NB4 (cell line): ENCODE measurements at places on chromosomes 16 and 17.
A peak's percentile ranks its signal among the peaks of the same experiment; 100 is the strongest.

DNA sequence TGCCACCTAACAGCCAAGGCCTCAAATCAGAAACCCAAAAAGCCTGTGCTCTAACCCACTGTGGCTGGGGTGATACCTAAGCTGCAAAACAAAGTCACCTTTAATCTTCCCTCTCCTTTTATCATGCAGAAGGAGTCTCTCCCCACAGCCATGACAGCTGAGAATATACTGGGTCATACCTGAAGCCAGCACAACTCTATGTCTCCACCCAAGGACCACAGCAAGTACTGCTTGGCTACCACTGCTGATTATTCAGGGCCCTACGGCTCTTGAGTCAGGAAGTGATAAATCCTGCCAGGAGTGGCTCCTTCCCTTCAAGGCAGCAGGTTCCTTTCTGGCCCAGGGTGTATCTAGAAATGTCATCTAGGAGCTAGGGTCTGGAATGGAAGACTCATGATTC, 151.5 kb upstream of the TOM1L1 start:
- DNase-seq, result peak; percentile 11

GRCh38 chr16:48052731-48053417, 102.9 kb downstream of the ABCC12 start:
- DNase-seq, result no peak

- no peak for DNase-seq
These were observed 7.1 kb downstream of the UBE2O start for GRCh38 chr17:76445697-76446448.

DNA sequence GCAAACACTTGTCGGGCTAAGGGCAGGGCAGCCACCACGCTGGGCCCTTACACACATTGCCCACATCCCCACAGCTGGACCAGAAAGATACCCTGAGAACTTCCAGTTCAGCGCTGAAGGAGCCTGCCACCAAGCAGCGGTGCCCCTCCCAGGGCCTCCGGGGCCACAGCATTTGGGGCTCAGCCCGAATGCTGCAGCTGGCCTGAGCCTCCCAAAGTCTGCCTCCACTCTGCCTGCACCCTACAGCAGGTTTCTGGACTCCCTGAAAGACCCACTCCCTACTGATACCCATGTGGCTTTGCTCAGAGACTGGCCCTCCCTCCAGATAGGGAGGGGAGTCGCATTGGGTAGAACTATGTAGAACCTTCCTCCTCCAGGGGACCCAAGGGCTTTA, 1.5 kb downstream of the MCRIP1 start:
- no peak for DNase-seq

DNA sequence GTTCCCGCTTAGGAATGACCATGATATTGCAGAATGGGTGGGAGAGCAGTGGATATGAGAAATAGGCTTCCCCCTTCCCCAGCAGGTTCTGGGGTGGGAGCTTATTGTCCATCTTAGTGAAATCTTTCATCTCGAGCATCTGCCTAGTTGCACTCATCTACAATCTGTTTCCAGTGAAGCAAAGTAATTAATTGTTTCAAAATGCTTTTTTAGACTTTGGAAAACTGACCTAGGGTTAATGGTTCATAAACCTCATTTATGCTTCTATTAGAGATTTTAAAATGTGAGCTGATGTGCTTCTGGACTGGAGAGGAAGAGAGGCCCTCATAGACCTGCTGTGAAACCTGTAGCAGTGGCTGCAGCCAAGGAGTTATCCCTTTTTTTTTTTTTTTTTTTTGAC, 247.7 kb upstream of the XYLT1 start:
- no peak for DNase-seq

GRCh38 chr17:539066-539465, 175.6 kb downstream of the VPS53 start:
- no peak for DNase-seq

GRCh38 chr16:75244225-75244809, 7.1 kb downstream of the BCAR1 start:
- DNase-seq, result peak; percentile 76

GRCh38 chr17:28521311-28522085, 15.3 kb downstream of the FOXN1 start:
- no peak for DNase-seq

GRCh38 chr16:77596261-77596660, 126.1 kb upstream of the NUDT7 start:
- no peak for DNase-seq

GRCh38 chr16:75292691-75293090, 41.3 kb upstream of the BCAR1 start:
- no peak for DNase-seq

- DNase-seq, result no peak
These were observed 32.7 kb downstream of the ITGB3 start for GRCh38 chr17:47286198-47286914.

GRCh38 chr17:13024016-13024415, 6.2 kb upstream of the ELAC2 start:
- no peak for DNase-seq

- DNase-seq, result peak; percentile 68
These were observed 516 bp downstream of the SLC16A6 start for GRCh38 chr17:68290268-68290954.

- no peak for DNase-seq
These were observed at the start of gene GNG13 for GRCh38 chr16:799948-800833. Gene GNG13, minus strand, starts transcription at chr16:800734. Its CDS starts 1,657 bp downstream, at chr16:799077.

- no peak for DNase-seq
These were observed 69.9 kb upstream of the HSBP1 start for GRCh38 chr16:83737729-83738354.

DNA sequence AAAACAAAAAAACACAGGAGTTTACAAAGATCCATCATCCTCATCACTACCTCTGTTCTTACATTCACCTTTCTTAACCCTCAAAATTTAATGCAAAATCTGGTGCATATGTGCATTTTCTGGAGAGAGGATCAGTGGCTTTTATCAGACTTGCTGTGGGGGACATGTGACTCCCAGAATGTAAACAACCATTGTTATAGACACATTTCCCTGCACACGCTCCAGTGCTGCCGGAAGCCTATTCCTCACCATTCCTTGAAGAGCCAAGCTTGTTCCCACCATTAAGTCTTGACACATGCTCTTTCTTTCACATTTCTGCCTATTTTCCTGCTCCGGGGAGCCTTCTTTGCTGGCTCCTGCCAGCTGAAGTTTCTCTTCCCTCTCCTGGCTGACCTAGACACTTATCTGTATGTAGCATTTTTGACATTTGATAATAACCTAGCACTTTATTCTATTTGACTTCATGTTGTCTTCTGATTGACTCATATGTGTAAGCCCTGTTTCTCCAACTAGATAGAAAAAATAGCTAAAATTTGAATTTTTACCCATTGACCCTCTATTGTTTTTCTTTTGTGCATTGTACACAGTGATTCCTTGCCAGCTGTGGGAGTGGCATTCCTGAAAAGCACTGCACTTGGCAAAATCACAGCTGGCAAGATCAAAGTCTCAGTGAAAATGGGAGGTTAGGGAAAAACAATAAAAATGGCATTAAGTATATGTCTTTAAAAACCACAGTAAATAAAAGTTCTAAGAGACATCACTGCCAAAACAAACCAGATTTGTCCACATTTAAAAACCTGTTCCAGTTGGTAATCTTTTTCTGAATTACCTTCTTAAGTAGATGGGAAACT, 76.8 kb upstream of the CIBAR2 start:
- no peak for DNase-seq

DNA sequence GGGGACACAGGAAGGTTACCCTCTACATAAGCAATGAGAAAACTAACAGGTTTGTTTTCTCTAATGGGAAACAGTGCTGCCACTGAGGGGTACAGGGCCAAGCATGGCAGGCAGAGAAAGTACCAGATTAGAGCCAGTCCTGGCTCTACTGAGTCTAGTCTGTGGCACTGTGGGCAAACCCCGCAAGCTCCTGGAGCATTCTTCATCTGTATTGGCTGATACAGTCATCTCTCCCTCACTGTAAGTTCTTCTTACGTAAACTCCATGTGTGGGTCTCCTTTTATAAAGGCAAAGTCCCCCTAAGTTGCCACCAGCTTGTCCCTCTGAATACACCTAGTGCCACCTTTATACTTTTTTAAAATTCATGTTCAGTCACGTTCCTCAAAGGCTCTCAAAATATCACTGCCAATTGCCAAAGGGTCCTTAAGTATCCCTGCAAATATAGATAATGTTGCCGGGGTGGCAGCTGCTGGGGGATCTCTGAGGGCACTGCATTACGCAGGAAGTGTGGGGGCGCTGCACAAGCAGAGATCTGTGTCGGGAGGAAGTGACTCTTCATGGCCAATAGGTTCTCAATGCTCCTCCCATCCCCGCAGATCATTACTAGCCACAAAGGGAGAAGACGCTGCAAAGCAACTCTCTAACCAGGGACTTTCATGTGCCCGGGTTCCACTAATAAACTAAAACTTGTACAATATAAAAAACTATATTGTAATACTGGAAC, 18.8 kb downstream of the XPO6 start:
- peak; percentile 72 for DNase-seq

DNA sequence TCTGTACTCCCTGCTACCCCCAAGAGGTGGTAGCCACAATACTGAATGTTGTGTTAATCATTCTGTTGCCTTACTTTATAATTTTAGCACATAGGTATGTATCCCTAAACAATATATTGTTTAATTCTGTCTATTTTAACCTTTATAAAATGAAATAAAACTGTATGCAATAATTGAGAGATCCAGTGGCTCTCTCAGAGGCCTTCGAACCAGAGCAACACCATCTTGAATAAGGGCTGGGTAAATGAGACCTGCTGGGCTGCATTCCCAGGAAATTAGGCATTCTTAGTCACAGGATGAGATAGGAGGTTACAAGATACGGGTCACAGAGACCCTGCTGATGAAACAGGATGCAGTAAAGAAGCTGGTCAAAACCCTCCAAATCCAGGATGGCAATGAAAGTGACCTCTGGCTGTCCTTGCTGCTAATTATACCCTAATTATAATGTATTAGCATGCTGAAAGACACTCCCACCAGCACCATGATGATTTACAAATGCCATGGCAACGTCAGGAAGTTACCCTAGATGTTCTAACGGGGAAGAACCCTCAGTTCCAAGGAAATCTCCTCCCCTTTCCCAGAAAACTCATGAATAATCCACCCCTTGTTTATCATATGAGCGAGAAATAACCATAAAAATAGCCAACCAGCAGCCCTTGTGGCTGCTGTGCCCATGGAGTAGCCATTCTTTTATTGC, 2.0 kb upstream of the CANT1 start:
- DNase-seq, result no peak

DNA sequence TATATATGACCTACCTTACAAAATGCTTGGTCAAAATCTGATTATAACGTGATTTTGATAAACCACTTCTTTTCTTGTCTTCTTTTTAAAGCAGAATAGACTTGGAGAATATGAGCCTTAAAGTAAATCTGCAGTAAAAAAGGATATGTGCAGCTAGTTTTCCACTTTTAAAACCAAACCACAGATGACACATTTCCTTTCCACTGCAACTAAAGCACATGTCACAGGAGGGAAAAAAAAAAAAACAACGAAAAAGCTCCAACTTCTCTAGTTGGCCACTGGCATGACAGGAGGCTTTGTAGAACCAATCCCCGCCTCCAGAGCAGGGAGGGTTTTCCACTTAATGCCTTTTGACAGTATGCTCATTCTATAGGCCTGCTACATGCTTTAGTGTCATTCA, at the start of gene EVI2A:
EVI2A (minus strand) TSS at position 142 of the 400 bp plus-strand sequence. CDS start 2,609 bp downstream, outside the sequence.
- peak; percentile 95 for DNase-seq

- no peak for DNase-seq
These were observed 1.9 kb downstream of the PMP22 start for GRCh38 chr17:15263206-15263579.

DNA sequence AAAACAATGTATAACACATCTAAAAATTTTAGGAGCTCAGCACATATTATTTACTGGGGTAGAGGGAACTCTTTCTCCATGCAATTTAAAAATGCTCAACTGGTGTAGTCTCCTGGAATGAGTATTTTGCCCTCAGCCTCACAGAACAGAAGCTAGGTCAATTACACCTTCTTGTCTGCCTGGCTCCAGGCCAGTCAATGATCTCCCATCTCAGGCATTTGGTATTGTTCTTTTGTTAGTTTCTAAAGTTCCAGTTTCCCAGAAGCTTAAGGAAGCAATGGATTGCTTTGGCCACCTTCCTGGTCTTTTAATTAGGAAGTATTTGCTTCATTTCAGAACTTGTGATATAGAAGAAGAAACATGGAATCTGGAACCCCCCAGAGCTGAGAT, 360.3 kb upstream of the ASIC2 start:
- no peak for DNase-seq

- peak; percentile 32 for DNase-seq
These were observed 20.2 kb upstream of the GSE1 start for GRCh38 chr16:85592700-85593493.

DNA sequence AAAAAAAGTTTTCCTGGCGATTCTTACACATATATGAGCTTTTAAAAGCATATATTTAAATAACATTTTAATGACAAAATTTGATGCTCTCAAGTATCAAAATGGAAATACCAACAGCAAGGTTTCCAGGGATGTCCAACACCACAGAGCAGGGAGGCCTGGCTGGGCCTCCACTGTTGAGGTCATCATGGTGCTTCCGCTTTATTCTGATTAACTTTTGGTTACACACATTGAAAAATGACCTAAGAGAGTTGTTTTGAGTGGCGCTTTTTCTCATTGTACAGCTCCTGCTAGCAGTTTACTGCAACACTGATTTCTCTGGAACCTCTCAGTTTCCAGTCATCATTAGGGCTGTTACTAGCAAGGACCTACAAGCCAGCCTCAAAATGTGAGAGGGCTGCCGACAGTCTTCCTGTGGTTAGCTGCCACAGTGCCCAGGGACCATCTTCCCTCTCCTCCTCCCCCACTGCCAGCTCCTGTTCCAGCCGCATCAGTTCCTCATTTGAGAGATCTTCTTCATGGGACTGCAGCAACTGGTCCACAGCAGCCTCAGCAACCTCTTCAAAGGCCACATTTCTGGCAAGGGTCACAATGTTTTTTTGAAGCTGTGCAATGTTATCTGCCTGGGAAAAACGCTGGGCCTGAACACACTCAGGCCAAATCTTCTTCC, 21.3 kb downstream of the DEF8 start:
- DNase-seq, result peak; percentile 98

GRCh38 chr16:189604-190186, 9.4 kb downstream of the HBQ1 start:
- DNase-seq, result no peak

DNA sequence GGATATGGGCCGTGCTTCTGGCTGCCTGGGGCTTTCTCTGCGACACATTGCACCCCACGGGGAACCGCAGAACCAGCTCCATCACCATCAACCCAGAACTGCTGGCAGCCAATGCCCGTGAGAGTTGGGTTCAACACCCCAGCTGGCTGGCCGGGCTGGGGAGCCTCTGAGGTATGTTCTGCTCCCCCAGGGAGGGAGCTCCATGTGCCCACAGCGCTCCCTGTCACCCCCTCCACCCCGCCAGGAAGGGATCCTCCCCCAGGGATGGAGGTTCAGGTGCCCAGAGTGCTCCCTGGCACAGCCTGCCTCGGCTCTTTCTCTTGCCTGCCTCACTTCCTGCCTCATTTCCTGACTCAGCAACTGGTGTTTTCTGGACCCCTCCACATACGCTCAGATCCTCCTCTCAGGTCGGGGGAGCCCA, 24.2 kb upstream of the MPRIP start:
- no peak for DNase-seq
